ENCODE measurements at places on chromosomes 11 and 22. TPM values are rescaled to one million over a fixed set of nuclear protein-coding genes. Genes with fewer than 3 reads are reported as not detected.

DNA sequence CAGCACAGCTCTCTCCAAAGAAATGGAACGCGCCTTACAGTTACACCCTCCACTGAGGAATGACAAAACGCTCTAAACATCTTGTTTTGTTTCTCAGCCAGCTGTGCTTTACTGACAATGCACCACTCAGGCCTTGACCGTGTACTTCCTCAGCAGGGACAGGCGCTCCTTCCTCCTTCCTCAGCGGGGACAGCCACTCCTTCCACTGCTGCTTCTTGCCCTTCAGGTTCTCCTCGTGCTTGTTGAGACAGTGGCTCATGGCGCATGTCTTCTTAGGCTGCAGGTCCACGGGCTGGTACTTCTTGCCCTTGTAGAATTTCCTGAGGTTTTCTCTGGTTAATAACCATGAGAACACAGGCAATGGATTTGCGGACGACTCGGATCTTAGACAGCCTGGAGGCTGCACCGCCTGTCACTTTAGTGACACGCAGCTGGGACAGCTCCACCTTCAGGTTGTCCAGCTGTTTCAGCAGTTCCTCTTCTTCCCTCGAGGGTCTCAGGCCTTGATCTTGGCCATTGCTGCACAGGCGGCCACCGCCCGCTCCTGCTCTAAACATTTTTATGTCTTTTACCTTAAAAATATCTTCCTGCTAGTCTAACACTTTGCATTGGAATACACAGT is 613.8 kb downstream of the BRD1 start:
- no peak for DNase-seq
- H3K4me1 ChIP-seq: no peaks in the 10 kb centered on the region
- no peaks in the 10 kb centered on the region for H3K36me3 ChIP-seq
- no peak overlapping the region for H3K27ac ChIP-seq
- no peaks in the 10 kb centered on the region for H3K27me3 ChIP-seq

- H3K4me1 ChIP-seq: no peaks in the 10 kb centered on the region
- no peak overlapping the region for H3K4me3 ChIP-seq
- peak; percentile 89 for DNase-seq
- peak overlapping the region; percentile 46 for H3K27ac ChIP-seq
These were observed 1.4 kb upstream of the MUC2 start for GRCh38 chr11:1073261-1073724.

Gene NRIP3
- 0.37 TPM for total RNA-seq

DNA sequence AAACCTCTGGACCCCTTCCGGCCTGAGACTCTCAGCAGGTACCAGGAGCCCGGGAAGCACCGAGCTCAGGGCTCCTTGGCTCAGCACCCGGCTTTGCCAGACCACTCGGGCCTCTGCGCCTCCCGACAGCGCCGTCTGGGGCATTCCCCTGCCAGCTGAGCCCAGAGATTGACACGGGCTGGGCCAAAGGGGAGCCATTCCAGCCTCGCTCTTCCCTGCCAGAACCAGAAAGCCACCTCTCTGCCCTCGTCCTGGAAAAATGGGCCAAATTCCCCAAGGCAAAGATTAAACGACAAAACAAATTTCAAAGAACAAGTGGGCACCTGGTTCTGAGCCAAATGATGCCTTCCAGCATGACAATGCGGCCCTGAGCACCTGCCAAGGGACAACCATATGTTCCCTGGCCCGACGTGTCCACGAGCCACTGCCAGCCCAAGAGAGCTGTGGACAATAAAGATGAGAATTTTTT is 59.3 kb downstream of the CELSR1 start:
- no peak overlapping the region for H3K4me3 ChIP-seq
- H3K27ac ChIP-seq: no peak overlapping the region
- DNase-seq: no peak

Gene ZNF280B
- not detected for total RNA-seq

Gene ESAM
- 0.19 TPM for total RNA-seq

Gene FERMT3
- 0.44 TPM for total RNA-seq

DNA sequence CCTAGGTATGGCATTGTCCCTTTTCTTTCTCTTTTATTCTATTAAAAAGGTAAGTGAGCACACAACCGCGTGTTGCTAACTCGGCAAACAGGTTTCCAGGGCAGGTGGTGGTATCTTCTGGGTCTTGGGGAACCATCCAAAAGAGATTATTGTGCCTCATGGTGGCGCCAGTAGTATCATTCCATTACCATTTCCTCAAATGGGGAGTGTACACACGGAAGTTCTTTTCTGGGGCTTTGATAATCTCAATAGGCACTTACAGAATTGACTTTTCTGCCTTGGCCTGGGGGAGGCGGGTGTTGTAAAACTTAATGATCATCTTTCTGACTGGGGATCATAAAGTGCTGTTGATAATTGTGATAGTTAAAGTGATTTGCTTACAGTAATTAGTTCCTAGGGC is 234.1 kb downstream of the KIRREL3 start:
- no peak overlapping the region for H3K27ac ChIP-seq
- H3K36me3 ChIP-seq: no peaks in the 10 kb centered on the region
- DNase-seq: no peak
